ENCODE measurements at places on chromosomes 3 and 15.

DNA sequence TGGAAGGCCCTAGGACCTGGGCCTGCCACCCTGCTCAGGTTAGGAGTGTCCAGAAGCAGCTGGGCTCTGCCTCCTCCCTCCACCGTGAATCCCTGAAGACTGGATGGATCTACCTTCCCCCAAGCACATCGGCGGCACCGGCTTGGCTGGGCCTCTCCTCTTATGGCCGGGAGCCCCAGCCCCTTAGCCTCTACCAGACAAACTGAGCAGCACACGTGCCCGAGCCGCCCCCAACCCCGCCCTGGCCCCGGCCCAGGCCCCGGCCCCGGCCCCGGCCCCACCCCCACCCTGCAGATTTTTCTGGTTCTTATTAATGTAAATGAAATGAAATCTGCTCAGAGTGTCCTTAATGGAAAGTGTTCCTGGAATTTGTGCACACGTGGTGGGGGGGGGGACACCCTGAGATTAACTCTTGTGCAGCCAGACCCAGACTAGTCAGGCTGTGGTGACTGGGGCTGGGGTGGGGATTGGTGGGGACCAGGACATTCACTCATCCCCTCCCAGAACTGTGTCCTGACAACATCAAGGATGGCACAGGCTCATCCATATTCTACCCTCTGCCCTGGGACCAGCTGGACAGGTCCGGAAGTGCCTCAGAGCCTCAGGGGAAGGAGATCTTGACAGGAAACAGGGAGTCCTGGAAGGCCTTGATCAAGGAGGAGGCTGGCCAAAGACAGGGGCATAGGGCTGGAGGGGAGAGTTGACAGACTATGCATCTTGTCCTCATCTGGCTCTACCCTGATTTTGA lies 30.9 kb upstream of the SEMA3F start:
- DNase-seq = no peak

DNA sequence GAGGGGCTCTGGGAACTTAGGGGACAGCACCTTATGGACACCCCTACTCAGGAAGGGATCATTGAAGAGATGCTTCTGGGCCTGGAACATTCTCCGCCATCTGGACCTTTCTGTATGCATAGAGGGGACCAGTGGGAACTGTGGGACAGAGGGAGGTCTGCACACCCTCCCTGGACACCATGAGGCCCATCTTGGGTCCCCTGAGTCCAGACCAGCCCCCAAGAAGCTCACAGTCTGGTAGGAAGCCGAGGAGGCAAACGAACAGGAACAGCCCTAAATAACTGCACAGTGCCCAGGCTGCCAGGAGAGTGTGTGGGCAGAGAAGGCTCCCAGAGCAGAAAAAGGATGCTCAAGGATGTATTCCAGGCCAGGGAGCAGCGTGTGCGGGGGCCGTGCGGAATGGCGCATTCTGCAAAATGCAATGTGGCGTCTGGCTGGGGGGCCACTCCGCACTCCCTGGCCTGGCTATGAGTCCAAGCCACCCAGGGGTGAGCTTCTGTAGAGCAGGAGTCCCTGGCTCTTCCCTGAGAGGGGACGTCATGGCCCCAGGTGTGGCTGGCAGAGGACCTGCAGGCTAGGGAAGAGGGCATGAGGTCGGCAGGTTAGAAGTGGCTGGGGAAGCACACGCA lies 24.5 kb upstream of the KLF13 start:
- no peak for DNase-seq

GRCh38 chr15:32873284-32874114 lies 155.7 kb downstream of the GREM1 start:
- no peak for DNase-seq

DNA sequence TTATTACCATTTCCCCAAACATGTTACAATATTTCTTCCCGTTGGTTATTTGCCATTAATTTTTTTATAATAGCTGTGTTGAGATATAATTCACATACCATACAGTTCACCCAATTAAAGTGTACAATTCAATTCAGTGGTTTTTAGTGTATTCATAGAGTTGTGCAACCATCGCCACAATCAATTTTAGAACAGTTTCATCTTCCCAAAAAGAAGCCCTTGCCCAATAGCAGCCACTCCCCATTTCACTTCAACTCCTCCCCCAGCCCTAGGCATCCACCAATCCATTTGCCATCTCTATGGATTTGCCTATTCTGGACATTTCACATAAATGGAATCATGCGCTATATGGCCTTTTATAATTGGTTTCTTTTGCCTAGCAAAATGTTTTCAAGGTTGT lies 225.1 kb downstream of the EPHB1 start:
- no peak for DNase-seq

GRCh38 chr15:72912996-72913395 lies 129.4 kb upstream of the ADPGK start:
- DNase-seq = no peak

DNA sequence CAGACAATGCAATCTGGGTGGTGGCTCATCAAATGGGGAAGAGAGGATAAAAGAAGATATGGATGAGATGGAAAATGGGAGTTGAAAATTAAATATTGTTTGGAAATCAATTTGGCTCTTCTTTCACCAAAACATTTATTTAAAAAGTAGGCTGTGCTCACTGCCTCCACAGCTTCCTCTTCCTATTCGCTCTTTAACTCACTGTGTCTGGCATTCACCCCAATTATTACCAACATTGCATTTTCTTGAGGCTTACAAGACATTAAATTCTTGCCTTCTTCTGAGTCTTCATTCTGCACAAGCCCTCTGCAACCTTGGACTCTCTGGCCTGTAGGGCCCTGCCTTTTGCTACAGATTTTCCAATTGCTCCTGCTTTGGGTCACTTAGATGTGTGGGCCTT lies 52.9 kb upstream of the TSPAN3 start:
- DNase-seq = no peak

- no peak for DNase-seq
These were observed 10.3 kb upstream of the LRRC31 start for GRCh38 chr3:169879845-169880575.

DNA sequence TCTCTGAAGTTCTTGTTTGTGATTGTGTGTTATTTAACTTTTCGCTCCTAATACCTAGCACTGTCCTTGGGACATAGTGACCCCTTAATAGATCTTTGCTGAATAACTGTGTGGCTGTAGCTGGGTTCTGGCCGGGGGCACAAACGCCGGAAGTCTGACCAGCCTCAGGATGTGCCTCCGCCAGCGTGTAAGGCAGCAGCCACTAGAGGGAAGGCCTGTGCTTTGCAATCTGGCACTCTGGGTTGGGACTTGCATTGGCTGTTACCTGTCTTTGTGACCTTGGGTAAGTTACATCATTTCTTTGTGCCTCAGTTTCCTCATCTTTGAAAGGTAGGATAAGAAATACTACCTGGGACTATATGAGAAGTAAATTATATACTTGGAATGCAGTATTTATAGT lies 158.7 kb downstream of the GHSR start:
- no peak for DNase-seq

GRCh38 chr3:129561619-129562248 lies 18.8 kb downstream of the H1-8 start:
- no peak for DNase-seq

Measured in fibroblast of skin of left biceps (primary cell).